ENCODE measurements at places on chromosomes 6 and 20.

- no peak for DNase-seq
Measured at GRCh38 chr6:133544419-133544818, 303.3 kb downstream of the EYA4 start.

DNA sequence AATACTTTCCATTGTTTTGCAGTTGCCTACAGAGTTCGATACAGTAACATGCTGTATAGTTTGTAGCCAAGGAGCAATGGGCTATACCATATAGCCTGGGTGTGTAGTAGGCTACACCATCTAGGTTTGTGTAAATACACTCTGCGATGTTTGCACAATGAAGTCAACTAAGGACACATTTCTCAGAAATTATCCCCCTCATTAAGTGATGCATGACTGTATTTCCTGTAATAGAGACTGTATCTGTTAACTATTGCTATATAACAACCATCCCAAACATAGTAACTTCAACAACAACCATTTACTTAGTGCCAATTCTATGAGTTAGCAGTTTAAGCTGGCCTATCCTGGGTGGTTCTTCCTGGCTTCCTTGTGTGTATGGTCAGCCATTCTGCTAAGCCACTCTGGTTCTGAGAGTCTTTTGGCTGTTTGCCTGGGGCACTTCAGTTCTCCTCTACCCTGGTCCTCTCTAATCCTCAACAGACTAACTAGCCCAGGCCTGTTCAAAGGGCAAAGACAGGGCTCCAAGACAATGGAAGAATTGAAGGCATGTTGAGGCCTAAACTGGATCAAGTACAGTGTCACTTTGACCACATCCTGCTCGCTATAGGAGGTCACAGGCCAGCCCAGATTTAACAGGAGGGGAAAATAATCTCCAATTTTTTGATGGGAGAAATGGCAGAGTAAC, 124.0 kb downstream of the PLCB1 start:
- no peak for DNase-seq

GRCh38 chr20:513429-513828, 30.2 kb downstream of the CSNK2A1 start:
- DNase-seq: no peak

- no peak for DNase-seq
Measured at GRCh38 chr6:47665112-47665511, 33.3 kb upstream of the ADGRF4 start.

All from activated CD8-positive, alpha-beta memory T cell treated with anti-CD3 and anti-CD28 coated beads for 1 hour (primary cell).